ENCODE measurements at places on chromosomes 6 and 20. TPM values are rescaled to one million over a fixed set of nuclear protein-coding genes. Genes with fewer than 3 reads are reported as not detected.

DNA sequence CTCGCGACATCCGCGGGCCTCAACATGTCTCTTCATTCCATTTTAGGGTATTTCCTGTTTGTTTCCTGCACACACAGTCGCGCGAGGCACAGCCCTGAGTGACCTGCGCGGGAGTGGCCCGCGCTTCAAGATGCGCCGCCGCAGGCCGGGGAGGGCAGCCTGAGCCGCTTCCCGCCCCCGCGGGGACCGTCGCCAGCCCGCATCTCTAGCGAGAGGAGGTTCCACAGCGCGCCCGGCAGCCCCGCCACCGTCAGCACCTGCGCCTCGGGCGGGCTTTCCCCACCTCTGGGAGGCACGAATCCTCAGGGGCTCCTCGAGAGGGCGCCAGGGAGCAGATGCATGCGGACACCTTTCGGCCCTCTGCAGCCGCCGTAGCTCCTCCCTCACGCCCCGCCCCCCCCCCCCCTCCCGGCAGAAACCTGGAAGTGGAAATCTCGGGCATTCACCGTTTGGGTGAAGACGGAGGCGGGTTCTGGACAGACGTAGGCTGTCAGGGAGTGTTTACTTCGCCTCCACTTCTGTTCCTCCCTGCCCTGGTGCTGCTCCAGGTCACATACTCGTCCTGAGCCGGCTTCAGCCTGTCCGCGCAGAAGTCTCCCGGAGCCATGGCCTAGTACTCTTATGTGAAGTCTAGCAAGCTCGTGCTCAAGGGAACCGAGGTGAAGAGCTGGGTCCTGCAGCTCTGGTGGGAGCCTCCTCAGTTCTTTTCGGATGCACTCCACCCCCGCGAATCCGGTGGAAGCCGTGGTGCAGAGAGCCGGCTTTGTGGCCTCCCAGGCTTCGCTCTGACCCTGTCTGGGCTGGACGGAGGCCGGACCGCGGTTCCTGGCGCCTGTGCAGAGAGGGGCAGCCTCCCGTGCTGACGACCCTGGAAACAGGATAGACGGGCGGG lies 880.5 kb upstream of the DEFB115 start:
- H3K36me3 ChIP-seq, result no peaks in the 10 kb centered on the region
- H3K27ac ChIP-seq, result no peak overlapping the region
- H3K27me3 ChIP-seq, result no peaks in the 10 kb centered on the region
- no peak for DNase-seq

Gene RHAG
- not detected for total RNA-seq

Gene RAB23
- 16.6 TPM for total RNA-seq

Gene ZNF512B
- 50.5 TPM for total RNA-seq

Gene TRIM10
- not detected for total RNA-seq

- H3K36me3 ChIP-seq, result no peaks in the 10 kb centered on the region
- no peaks in the 10 kb centered on the region for H3K27me3 ChIP-seq
- H3K27ac ChIP-seq, result no peak overlapping the region
These were observed 72.3 kb upstream of the SMLR1 start for GRCh38 chr6:130754786-130755367.

All from progenitor cell of endocrine pancreas (in vitro differentiated cells).